ENCODE measurements at places on chromosomes 7 and 10.
A peak's percentile ranks its signal among the peaks of the same experiment; 100 is the strongest.

- DNase-seq, result no peak
These were observed 56.4 kb upstream of the CCDC6 start for GRCh38 chr10:59962756-59963155.

DNA sequence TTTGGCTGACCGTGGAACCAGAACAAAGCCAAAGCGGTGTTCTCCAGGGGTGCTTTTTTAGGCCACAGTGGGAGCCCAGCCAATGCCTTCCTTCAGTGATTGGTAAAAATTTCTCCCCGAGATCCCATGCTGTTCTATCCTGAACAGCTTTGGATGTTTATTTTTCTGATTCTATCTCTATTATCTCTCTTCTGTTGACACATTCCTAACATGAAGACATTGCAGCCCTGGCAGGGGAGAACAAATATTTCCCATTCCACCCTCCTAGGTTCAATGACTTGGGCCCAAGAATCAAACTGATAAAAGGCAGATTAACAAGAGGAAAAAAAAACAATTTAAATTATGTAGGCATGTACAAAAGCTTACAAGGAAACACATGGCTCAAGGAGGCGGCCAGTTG is 162.7 kb downstream of the PFKFB3 start:
- DNase-seq, result no peak

DNA sequence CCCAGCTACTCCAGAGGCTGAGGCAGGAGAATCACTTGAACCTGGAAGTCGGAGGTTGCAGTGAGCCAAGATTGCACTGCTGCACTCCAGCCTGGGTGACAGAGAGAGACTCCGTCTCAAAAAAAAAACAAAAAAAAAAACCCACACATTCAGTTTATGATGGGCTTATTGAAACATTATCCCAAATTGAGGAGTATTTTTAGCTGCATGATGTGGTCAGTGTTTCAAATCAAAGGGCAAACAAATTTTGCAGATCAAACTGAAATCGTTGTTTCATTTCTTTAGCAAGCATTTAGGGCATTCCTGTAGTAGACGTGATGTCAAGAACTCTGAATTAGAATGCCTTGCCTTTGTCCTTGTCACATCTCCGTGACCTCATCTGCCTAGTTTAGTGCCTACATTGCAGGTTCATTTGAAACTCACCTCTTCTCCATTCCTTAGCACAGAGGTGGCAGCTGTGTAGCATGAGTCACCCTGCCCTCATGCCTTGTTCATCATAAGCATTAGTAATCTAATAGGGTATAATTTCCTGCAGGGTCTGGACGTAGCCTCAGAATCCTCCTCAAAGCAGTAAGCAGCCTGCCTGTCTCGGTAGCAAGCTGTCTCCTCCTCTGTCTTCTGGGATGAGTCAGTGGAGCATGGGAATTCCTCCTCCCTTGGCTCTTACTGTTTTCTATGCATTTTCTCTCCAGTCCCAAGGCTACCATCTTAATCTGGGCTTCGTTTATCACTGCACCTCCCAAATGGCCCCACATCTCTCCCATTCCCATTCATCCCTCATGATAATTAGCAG is 73.8 kb downstream of the CUL1 start:
- DNase-seq, result no peak

GRCh38 chr10:26937371-26937770 is 76.6 kb upstream of the ABI1 start:
- DNase-seq, result no peak

- no peak for DNase-seq
These were observed 122.1 kb downstream of the GRID1 start for GRCh38 chr10:86244297-86245014.

DNA sequence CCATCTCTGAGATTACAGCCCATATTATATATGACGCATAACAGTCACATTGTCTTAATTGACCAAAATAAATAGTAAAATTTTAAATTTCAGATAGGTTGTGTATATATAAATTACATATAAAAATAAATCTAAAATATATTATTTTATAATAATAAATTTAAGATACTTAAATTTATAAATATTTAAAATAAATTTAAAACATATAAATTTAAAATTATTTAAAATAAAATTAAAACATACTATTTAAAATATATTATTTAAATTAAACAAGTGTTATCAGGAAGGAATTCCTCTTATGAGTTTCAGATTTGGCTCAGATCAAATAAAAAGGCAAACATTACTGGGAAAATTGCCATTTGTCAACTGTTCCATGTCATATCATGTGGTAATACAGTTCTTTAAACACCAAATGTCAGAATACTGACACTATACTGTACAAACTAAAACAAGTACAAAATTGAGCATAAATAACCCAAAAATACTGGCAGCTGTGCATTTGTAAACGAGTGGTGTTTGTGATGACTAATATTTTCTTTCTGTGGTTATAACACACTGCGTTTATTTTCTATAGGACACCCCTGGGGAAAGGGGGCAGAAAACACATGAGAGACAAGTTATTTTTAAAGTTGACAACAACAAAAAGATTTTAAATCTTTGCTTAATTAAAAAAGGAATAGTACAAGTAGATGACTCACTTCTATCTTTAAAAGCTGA is 71.3 kb upstream of the DGKB start:
- no peak for DNase-seq

GRCh38 chr7:74452748-74453321 is 871 bp upstream of the GTF2IRD1 start:
- no peak for DNase-seq

DNA sequence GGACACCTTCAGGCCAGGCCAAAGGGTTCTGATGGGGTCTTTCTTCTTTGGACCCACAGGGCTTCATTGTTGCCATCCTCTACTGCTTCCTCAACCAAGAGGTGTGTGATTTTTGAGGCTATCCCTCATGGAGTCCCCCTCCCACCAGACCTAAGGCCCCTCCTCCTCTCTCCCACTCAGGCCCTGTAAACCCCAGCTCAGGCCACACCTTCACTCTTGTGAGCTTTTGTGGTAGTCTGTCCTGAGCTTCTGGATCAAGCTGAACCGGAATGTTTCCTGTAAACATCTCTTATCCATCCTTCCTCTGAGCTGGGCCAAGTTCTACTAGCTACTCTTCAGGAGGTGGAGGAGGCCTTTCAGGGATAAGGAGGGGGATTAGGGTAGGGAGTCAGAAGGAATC is 13.5 kb downstream of the GHRHR start:
- no peak for DNase-seq

- no peak for DNase-seq
These were observed 37.2 kb downstream of the HTRA1 start for GRCh38 chr10:122498521-122498920.

DNA sequence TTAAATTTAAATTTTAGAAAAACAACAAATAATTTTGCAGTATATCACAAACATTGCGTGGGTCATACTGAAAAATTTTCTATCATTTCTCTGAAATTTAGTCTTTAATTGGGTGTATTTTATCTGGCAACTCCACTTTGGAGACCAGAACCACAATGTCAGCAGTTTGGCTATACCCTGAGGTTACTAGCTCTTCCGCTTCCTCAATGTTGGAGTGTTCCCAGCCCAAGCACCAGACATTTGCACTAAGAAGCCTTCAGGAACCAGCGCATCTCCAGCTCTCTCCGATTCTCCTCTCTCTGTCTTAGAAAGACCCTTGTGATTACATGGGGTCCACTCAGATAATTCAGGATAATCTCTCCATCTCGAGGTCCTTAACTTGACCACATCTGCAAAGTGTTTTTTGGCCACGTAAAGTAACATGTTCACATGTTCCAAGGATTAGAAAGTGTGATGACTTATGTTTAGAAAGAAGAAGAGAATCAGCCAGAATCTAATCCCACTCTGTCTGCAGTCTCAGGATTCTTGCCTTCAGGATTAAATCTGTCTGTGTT is 43.1 kb upstream of the ADRB1 start:
- no peak for DNase-seq

DNA sequence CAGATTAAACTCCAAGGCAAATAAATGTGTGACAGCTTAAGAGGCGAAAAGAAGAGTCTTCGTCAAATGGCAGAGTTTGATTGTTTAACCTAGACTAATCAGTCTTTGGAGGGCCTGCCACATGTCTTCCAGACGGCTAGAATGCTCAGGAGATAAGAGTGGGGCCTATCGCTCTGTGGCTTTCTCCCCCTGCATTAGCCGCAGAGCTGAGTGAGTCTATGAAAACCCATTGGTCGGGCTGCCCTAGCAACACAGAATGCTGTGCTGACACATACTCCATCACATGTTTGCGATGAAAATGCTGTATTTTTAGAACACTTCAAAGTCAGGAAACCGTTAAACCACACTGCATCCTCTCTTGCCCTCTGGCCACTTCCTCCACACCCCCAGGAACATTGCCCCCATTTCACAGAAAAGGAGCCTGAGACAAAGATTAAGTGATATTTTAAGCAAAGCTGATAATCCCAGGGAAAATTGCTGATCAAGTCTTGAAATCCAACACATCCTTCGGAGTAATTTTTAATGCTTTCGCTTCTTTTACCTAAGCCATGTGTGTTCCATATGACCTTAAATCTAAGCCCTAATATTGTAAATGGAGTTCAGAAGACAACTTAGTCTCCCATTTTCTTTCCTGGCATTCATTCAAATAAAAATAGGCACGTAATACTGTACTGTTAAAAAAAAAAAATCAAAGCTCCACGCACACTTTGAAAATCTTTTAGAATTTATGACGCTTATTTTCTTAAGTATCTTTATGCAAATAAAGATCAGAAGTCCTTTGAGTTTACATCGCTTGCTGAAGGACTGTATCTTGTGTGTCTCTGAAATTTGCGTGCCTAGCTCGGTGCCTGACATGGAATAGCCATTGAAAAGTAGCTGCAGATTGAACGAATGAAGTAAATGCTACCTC is 161.2 kb downstream of the CELF2 start:
- peak; percentile 52 for DNase-seq

DNA sequence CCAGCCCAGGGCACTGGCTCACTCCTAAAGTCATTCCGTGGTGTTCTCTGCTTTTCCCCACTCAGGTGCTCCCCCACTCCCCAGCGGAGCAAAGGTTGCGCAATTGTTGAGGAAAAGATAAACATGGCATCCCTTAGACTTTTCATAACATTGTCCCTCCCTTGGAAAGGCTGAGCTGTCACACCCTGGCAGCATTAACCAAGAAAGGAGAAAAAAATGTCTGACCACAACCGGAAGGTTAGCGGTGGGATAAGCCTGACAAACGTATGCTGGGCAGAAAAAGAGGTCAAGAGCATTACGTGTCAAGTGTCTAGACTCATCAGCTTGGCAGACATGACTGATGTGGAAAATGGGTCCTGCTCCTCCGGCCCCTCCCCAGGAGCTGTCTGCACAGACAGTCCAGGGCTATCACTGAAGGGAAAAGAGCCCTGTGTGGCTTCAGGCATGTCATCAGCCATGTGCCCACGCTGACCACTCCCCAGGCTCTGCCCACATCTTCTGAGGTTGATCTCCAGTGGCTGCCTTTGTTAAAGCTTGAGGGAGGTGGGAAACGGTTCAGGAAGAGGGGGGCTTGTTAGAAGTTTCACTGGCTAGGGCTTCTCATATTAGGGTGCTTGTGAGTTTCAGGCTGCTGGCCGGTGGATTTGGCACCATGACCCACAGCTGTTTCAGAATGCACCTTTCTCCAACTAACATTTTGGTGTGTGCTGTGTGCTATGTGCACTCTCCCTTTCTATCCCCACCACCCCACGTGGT is 30.1 kb downstream of the BTBD16 start:
- DNase-seq, result no peak

DNA sequence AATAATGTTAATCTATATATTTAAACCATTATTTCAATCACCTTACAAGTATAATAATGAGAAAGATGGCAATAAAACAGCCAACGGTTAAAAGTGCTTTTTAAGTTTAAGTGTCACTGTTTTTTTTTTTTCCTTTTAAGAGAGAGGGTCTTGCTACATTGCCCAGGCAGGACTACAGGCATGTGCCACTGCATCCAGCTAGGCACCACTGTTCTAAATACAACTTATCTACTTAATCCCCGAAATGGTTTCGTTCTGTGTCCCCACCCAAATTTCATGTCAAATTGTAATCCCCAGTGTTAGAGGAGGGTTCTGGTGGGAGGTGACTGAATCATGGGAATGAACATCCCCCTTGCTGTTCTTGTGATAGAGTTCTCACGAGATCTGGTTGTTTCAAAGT is 49.7 kb downstream of the TNPO3 start:
- DNase-seq, result no peak

DNA sequence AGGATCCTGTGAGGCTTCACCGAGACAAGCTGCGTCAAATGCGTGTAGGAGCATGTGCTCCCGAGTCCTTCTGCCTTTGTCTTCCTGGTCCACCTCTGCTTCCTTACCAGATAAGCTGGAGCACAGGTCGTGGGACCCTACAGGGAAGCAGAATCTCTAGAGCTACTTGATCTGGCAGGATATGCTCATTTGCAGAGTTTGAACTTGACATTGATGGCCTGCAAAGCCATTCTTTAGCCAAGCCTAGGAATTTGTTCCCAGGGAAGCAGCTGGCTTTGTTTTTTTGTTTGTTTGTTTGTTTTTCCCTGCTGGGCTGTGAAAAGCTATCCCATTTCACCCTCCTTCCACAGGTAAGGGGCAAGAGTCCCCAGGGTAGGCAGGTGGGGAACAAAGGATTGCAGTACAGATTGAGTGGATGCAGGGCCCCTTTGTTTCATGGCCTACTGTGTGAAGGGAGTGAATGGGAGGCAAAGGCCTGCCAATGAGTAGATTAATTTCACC is 200.0 kb upstream of the BMPER start:
- DNase-seq, result no peak

GRCh38 chr7:36994456-36995112 is 270.3 kb upstream of the AOAH start:
- DNase-seq, result no peak

DNA sequence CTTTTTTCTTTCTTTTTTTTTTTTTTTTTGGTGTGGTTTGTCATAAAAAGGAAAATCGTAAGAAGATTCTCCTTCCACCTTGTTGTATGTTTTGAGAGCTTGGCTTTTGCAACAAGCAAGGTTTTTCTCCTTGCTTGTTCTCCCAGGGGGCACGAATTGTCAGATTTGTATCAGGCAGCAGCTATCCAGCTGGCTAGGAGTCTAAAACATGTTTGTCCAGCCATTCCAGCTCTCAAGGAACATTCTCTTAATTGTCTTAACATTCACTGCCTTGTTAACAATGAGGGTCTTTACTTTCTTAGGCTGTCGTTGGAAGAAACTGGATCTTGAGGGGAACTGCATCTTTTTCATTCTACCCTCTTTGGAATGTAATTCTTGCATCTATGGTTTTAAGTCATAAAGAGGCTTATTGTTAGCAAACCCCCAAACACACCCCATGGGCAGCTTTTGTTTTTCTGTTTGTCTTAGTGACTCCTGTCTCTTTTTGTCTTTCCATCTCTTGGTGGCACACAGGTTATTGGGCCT is 14.6 kb downstream of the SHTN1 start:
- DNase-seq, result no peak

DNA sequence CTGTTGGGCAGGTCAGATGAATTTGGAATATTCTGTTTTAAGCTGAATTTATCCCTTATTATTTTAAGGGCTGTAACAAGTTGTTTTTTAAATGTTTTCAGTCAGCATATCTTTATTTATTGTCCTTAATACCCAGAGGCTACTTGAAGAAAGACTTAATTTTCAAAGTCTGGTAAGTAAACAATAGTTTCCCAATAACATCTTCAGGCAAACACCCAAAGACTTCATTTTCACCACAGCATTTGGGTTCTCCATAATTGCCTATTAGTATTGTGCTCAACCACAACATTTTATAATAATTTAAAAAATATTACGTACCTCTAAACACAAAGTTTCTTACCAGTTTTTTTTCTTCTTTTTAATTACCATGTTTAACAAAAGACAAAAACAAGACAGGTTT is 60.0 kb upstream of the MKLN1 start:
- DNase-seq, result no peak
